CD4-positive, alpha-beta T cell treated with Interferon gamma for 1 hour (primary cell): ENCODE measurements at places on chromosomes 16 and 17.

DNA sequence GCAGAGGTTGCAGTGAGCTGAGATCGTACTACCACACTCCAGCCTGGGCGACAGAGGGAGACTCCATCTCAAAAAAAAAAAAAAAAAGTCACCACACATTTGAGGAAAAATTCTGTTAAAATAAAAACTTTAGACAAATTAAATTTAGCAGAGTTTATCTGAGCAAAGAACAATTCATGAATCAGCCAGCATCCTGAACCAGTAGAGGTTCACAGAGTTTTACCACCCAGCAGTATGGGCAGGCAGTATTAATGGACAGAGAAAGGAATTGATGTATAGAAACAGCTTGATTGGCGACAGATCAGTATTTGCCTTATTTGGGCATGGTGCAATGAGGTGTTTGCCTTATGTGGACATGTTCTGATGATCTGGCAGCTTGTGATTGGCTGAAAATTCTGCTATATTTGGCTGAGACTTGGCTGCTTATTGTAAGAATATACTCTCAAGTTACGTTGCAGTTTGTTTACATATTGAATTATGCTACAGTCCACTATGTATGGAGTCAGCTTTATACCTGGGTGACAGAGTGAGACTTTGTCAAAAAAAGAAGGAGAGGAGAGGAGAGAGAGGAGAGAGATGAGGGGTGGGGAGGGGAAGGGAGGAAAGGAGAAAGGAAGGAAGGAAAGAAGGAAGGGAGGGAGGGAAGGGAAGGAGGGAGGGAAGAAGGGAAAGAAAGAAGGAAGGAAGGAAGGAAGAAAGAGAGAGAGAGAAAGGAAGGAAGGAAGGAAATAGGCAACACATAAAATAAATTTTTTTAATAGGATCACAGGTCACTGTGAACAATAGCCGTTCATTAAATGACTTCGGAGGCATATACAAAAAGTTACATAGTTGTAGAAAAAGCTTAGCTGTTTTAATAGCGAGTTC is 14.6 kb downstream of the ABCC3 start:
- DNase-seq, result no peak

DNA sequence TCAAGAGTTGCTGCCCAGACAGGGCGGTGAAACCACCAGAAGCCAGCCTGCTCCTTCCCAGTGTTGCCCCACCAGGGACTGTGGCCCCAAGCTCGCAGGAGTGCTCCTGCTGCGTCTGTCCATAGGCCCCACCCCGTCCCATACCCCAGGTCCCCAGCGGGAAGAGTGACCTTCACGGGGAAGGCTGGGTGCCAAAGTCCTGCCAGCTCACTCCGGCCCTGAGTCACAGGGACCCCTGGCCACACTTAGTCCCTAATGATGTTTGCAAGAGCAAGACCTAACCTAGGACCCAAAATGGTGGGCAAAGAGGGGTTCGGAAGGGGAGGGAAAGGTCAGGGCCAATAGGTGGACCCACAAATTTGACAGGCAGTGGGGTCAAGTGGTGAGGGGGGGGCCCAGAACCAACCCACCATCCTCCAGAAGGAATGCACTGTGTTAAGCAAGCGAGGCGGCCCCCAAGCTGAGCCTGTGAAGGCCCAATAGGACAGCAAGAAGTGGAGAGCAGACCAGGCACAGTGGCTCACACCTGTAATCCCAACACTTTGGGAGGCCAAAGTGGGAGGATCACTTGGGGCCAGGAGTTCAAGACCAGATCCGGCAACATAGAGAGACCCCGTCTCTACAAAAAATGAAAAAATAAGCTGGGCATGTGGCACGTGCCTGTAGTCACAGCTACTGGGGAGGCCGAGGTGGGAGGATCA is 3.3 kb downstream of the DOK4 start:
- no peak for DNase-seq

GRCh38 chr16:59840169-59840568 is 1106.1 kb upstream of the GOT2 start:
- DNase-seq, result no peak

GRCh38 chr17:71023249-71024030 is 854.1 kb downstream of the KCNJ2 start:
- no peak for DNase-seq

- DNase-seq, result no peak
Measured at GRCh38 chr17:41722231-41722630, 10.1 kb downstream of the GAST start.

- DNase-seq, result no peak
Measured at GRCh38 chr17:57565176-57565575, 179.9 kb downstream of the CCDC182 start.

DNA sequence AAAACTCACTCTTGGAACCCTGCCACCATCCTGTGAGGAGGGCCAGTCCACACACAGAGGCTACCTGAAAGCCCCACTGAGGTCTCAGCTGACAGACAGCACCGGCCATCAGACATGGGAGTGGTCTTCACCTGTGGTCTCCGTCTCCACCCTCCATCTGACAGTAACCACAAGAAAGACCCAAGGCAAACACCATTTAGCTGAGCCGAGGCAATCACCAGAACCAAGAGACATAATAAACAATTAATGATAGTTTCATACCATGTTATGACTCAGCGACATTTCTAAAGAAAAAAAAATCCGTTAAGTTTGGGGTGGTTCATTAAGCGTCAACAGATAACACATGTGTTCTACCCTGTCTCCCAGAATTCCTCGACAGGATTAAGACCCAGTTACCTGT is 6.1 kb upstream of the EVPLL start:
- no peak for DNase-seq

DNA sequence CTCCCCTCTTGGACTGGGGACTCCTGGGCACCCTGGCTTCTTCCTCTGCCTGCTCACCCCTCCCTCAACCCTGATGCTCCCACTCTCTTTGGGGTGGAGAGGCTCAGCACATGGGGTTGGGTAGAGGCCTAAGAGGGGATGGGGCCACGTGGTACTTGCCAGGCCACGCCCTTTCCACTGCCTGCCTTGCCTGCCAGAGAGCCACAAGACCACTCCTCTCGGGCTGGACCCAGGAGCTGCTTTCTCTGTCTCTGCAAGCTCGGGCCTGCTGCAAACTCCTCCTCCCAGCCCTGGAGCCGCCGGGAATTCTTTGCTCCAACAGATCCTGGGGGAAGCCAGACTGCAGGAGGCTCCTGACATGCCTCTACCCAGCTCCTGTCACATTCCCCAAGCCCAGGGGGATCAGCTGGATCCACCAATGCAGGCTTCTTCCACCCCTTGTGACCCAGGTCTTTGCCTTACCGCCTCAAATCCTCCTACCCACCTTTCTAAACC is 11.8 kb downstream of the DLX4 start:
- no peak for DNase-seq

- DNase-seq, result peak; percentile 87
Measured at GRCh38 chr16:27235055-27235937, 32.0 kb downstream of the KDM8 start.

DNA sequence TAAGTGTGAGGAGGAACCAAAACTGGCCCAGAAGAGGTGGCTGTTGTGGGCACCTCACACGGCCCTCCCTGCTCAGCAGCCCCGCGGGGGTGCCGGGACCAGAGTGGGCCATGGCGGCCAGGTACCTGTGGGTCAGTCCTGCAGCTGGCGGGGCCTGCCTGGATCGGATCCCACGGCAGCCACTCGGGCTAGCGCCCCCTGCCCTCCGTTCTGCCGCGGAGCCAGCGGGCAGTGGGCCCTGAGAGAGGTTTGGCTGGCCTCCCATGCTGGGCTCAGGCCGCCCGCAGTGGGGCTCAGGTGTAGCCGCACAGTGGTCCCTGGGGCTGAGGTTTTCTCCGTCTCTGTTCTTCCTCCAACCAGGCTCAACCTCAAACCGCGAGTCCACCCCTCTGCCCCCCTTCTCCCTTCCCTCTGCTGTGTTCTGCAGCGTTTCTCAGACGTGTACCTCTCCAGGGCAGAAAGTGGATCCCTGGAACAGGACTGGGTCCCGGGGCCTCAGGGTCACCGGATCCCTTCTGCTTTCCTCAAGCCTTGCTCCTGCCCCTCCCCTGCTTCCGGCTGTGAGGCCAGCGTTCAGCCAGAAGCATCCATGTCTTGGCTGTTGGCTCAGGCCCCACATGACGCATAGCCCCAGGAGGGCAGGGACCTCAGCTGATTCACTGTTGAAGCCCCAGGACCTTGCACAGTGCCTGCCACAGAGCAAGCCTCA is 28.6 kb upstream of the ITGA3 start:
- DNase-seq, result peak; percentile 8

DNA sequence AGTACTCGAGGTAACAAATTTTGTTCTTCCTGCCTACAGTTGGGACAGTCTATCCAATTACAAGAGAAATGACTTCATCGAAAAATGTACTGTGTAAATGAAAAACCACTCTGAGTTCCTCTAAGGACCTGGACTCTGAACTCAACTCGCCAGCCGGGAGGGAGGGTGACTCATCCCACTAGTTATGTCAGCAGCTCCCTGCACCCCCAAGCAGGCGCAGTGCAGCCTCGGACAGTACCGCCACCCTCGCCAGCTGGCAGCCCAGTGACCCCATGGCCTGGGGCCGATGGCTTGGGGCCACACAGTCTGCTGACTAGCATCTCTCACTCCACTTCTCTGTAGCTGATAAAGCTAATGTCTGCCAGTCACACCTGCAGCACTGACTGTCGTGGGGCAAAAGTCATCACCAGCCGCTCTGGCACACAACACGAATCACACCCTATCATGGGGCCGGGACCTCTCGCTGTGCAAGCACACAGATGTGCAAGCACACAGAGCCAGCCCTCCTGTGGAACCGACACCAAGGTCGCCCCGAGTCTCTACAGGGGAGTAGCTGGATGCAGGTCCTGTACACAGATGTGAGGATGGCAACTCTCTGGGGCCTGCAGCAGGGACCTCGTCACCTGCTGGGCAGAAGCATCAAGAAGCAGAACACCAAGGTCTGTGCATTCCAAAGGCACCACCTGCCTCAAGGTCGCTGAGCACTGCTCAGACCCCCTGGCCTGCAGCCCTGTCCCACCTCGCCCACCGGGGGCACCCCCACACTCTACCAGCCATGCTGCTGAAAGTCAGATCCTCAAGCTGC is 5.7 kb downstream of the CSNK1D start:
- peak; percentile 66 for DNase-seq

- DNase-seq, result peak; percentile 10
Measured at GRCh38 chr16:10787304-10787703, 31.3 kb downstream of the TVP23A start.

- no peak for DNase-seq
Measured at GRCh38 chr17:73548620-73549311, 95.5 kb downstream of the SDK2 start.

DNA sequence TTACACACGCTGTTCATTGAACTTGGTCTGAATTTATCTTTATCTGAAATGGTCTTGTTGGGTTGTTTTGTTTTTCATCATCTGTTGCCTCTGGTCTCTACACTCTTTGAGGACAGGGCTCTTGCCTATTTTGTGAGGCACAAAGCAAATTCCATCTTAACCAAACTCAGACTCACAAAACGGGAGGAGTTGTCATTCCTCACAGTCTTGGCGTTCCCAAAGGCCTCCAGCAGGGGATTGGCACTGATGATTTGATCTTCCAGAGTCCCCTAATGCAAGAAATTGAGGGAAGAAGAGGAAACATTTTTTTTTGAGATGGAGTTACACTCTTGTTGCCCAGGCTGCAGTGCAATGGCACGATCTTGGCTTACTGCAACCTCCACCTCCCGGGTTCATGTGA is 8.7 kb downstream of the MYH3 start:
- no peak for DNase-seq

DNA sequence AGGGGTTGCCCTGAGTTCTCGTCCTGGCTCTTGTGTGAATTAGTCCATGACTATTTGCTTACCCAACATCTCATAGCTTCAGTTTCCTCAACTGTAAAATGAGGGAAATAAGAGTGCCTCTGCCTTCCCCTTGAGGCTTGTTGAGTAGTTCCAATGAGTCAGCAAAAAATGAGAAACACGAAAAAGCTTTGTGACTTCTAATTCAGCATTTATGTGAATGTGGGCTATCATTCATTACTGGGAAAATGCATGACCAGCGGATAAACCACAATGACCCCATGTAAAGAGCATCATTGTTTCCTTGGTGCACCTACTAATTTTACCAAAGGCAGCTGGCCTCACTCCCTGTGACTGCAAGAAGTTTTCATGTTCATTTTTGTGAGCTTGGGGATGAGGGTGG is 374.6 kb upstream of the HSBP1 start:
- DNase-seq, result no peak

DNA sequence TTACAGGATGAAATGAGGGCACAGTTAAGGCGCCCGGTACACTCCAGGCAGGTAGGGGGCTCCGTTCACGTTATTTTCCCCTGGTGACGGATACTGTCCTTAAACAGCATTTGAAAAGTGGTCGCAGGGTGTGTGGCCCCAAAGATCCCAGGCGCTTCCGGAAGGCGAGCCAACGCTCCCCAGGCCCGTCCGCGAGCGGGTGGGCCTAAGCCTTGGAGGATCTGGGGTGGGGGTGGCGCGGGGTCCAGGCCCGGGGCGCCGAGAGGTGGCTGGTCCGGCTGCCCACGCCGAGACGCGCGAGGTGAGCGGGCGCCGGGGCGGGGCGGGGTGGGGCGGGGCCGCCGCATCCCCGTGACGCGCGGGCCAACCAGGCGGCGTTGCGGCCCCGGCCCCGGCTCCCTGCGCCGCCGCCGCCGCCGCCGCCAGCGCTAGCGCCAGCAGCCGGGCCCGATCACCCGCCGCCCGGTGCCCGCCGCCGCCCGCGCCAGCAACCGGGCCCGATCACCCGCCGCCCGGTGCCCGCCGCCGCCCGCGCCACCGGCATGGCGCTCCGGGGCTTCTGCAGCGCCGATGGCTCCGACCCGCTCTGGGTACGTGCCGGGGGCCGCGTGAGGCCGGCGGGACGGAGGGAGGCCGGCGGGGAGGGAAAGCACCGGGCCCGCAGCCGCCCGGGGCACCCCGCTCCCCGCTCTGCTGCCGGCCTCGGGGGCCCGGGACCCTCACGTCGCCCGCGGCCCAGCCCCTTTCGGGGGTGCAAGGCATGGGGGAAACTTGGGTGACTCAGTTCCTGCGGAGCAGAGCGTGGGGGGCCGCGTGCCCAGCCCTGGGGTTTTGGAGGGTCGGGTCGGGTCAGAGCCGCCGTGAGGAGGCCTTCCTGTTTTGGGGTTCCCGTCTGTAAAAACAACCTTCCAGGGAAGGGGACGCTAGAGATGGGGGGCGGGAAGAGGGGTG is at the start of gene ABCC1:
ABCC1 (plus strand) TSS at position 407 of the 951 bp plus-strand sequence; CDS start at position 543, 136 bp downstream.
- DNase-seq, result peak; percentile 40

DNA sequence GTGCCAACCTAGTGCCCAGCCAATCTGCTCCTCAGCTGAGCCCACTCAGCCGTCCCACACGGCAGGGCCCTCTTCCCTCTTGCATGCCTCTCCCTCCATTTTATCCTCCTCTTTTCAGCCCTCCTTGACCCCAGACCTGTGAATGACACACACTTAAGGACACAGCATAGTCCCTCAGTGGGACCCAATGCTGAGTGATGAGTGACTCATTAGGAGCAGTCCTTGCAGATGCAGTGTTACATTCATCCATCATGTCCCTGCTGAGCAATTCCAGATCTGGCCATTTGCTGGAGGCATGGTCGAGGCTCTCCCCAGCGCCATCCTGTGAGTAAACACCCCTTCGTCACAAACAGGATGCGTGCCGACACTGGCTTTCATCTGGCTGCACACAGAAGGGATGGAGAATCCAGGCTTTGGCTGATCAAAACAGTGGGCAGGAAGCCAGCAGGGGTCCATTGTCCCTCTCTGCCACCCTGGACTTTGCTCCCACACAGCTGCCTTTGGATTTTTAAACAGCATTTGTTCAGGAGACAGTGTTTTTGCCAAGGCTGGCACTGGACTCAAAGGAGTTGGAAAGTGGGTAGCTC is 122.6 kb downstream of the AXIN2 start:
- DNase-seq, result no peak
